T-cell (primary cell): ENCODE measurements at places on chromosomes 1 and 21.

- DNase-seq, result no peak
Measured at GRCh38 chr1:216221260-216221700, 202.0 kb downstream of the USH2A start.

DNA sequence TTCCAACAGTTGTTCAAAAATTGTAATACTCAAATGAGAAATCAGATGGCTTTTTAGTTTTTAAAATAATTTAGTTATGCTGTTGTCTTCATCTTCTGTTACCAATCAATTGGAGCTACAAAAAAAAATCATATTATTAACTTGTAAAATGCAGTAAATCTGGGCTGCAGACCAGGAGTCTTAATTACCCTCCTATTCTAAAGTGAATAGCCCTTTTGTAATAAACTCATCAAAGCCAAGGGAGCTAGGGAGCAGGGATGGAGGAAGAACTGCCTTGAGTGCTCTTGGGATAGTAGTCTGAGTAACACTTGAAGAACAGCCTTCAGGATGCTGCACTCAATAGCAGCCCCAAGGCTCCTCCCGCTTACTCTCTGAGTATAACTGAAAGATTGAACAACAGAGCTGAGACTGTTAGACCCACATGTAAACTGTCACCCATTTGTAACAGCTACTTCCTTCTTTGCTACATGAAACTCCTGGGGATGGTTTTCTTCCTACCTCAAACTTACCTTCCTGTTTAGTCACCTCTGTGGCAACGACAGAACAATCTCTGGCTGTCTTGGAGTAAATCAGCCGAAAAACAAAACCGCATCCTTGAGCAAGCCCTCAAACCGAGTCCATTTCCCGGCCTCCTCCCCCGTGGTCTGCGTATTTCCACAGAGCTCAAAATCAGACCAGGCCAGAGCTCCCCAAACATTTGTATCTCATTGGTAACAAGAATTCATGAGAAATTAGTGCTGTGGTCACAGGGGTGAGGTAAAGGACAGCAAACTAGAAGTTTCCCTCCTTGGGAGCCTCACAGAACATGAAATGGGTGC, 55.9 kb downstream of the CD58 start:
- DNase-seq, result peak; percentile 80

- DNase-seq, result no peak
Measured at GRCh38 chr1:115173151-115173550, 83.8 kb upstream of the TSPAN2 start.

DNA sequence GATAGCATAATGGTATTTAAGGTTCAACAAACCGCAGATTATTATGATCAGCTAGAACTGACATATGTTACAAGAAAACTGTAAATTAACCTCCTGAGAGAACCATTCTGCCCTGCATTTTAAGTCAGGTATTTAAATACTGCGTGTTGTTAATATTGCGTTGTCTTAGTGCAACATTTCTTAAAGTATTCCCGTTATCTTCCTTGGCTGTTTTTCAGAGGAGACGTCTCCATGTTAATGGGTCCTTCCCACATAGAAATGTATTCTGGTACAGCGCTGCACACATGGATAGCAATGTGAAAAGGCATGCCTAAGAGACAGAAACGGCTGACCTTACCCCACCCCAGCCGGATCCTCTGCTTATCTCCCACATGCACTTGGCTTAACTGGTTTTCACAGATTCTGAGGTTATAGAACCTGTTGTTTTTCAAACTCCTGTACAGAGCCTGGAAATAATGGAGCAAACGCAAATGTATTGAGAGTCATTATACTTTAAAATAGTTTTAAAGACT, 22.8 kb upstream of the DEGS1 start:
- DNase-seq, result no peak

GRCh38 chr1:209845408-209845725, 17.6 kb downstream of the UTP25 start:
- no peak for DNase-seq

DNA sequence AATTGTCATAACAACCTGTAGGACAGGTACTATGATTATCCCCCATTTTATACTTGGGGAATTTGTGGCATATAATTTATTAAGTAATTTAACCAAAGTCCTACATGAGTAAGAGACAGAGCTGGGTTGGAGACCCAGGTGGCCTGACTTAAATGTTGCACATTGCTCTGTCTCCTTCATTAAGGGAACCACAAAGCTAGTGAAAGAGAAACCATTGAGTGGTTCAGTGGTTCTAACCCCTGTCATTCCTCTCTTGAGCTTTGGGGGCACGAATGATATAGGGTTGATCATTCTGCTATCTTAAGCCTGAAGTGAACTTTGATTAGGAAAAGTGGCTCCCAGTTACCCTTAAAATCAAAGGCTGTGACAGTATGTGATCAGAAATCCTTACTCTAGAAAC, 5.3 kb upstream of the MAP3K7CL start:
- no peak for DNase-seq

GRCh38 chr1:55326496-55327243, 111.5 kb upstream of the USP24 start:
- no peak for DNase-seq

GRCh38 chr1:109880971-109881894, 29.4 kb upstream of the CSF1 start:
- DNase-seq, result no peak

DNA sequence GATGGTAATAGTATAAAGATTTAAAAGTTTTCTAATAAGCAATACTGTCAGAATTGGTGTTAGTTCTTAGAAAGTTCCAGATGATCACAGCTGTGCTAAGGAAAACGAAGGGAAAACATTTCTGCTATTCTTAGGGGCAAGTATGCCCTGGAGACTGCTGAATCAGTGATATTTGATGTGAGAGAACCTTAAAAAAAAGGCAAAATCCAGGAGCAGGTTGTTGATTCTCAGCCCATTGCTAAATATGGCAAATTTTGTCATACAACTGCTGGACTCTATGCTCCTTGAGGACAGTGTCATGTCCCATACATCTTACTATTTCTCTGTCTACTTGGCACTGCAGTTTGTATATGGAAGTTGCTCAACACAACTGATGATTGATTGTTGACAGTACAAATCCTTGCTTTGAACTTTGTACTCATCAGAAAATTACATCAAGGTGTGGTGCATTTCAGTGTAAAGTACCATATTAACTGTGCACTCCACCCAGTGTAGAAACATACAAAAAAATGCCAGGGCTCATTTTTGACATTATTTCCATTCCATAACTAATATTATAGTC, 10.9 kb downstream of the CRCT1 start:
- no peak for DNase-seq

GRCh38 chr1:36835017-36835695, 199.2 kb downstream of the GRIK3 start:
- no peak for DNase-seq

DNA sequence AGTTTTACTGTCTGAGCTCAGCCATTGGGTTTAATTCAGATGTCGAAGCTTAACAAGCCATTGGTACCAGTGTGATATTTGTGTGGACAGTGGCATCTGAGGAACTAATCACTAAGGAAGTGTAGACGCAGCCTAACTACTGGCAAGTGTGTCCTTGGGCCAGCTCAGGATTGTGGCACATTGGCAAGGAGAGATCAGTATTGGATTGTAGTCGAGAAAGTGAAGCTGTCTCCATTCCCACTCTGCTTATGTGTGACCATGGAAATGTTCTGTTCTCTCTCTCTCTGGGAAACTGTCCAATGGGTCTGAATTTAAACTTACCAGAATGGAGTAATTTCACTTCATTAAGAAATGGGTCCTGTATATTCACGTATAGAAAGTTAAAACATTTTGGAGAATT, 112.2 kb downstream of the ITSN1 start:
- DNase-seq, result no peak

GRCh38 chr1:157968946-157969345, 24.5 kb upstream of the KIRREL1 start:
- no peak for DNase-seq

DNA sequence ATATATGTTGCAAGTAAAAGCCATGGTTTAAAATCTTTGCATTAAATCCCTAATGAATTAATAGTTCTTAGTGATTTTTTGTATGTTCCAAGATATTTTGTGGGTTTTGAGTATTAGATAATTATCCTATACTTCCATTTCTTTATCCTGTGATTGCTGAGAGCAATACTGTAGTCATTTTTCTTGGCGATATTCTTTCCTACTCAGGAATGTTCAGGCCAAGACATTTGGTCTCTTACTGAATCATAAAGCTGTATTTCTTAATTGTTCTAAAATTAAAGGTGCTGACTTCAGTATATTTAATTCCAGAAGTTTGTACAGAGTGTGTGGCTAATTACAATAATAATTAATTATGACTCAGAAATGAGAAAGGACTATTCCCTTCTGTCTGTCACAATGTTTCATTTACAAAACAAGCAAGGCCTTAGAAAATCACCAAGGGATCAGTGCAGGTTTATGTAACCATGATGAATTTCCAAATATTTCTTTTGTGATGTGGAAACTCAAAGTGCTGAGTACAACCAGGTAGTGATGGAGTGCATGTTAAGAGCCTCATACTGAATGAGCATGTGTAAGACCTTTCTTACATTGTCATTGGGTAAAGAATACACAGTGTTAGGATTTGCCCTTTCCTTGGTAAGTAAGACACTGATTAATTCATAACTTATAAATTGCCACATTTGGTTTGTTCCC, 161.2 kb downstream of the HMCN1 start:
- DNase-seq, result no peak

GRCh38 chr1:29519108-29519787, 282.9 kb downstream of the PTPRU start:
- no peak for DNase-seq

- no peak for DNase-seq
Measured at GRCh38 chr1:187744665-187745064, 915.9 kb downstream of the PLA2G4A start.

DNA sequence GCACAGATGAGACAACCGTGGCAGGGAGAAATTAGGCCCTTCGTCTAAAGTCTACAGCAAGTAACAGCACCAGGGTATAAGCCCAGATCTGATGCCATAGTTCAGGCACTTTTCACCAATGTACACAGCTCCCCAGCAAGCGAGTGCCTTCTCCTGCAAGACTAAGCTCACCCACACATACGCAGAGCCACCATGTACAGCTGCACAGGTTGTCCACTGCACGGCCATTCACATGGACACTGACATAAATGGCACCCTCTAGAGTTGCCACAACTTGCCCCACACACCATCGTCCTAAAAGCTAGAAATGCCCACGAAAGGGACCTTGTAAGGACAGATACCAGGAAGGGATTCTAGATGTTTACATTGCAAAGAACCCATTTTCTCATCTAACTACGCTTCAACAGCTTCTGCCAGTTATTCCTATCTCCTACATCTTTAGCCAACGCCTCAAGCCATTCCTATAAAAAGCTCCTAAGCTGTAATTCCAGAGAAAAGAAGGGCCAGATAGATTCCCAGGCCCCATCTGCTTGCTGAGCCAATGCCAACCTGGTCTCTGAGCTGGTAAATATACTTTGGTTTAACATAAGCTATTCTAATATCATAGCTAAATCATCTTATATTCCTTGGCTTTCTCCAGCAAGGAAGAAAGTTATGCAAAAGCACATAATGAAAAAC, 174.0 kb upstream of the KAZN start:
- no peak for DNase-seq

DNA sequence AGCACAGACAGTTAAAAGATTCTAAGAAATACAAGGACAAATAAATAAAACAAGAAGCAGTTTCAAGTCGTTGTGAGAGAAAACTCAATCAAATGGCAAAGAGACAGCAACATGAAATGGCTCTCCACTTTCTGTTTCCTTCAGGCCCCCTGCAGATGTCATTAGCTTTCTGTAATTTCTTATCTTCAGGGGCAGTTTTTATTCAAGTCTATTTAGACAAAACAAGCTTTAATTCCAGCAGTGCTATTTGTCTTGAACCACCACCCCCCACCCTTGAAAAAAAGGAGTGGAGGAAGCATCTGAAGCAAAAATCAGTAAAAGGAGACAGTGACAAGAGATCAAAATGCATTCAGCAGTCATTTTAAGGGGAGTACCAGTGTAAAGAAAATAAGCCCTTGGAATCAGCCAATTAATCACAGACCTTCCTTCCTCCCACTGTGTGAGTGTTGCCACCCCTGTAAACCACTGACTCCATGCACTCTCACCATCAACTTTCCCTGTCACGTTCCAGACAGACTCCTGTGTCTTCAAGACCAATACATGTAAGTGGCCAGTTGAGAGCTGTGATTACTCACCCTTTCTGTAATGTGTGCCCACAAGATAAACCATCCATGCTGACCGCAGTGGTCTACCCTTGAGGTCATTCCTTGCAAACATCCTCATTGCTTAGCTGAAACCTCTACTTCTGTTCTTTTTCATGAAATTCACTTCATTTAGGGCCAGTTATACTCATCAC, 136.1 kb upstream of the HOOK1 start:
- DNase-seq, result no peak

GRCh38 chr1:175918364-175918801, 175.0 kb upstream of the TNR start:
- no peak for DNase-seq

DNA sequence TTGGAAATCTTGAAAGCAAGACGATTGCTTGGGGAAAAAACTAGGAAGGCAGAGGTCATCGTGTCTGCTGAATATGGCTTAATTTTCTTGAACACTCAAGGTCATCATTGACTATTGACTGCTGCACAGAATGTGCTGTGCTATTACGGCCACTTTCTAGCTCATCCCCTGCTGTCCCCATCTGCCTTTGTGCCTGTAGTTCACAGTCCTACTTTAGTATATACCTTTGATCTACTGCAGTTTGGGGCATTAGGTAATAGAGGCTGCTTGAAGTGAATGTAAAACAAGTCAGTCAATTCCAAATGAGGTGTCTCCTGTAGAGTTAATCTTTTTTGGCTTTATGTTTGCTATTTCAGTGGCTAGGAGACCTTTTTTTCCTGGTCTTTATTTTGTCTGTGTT, 8.3 kb downstream of the RAB4A start:
- DNase-seq, result no peak

DNA sequence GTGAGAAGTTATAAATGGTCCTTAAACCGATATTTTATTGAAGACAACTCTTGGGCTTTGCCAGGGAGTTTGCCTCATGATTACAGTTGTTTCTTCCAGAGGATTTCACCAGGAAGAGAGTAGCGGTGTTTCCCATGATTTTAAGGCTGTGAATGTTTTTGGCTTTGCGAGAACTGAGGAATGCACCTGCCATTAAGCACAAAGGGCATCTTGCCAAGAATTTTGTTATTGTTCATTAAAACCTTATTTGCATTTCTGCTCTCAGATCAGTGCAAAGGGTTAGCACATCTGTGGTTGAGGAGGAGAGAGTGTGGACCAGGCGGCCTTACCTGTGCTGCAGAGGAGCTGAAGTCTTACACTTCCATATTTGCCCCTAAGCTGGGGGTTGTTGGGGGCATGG, 13.8 kb downstream of the CNIH3 start:
- no peak for DNase-seq

GRCh38 chr1:181714428-181714827, 231.1 kb downstream of the CACNA1E start:
- DNase-seq, result no peak
